ENCODE measurements at places on chromosomes 2 and 18.

- no peak for DNase-seq
Measured at GRCh38 chr2:85018049-85018447, 47.1 kb downstream of the KCMF1 start.

GRCh38 chr2:152480821-152481399 lies 145.9 kb downstream of the FMNL2 start:
- DNase-seq, result no peak

DNA sequence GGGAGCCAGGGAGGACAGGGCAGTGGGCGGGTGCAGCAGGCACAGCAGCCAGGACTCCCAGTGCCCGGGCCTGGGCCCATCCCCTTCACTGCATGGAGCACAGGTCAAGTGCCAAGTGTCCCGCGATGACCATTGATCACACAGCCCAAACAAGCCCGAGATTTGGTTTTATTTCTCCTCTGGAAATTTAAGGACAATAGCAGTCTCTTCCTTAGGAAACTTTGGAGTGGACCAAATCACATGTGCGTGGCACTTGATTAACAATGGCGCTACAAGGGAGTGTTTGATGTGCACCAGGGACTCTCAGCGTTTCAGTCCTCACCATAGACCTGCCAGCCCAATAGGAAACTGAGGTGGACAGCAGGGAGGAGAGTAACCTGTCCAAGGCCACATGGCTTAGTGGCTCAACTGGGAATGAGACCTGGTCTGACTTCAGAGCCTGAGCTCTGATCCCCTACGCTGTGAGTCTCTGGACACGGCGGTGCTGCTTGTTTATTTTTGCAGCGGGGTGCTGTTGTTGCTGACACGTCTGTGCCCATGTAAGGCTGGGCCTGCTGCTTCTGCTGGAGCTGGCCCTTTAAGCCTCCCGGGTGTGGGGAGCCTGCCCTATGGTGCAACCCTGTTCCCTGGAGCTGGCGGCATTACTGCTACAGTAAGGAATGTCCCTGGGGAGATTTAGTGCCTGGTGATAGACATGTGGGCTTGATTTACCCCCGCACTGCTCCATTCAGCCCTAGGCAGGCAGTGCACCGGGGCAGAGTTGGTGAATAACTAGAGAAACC lies 194.2 kb downstream of the INHBB start:
- DNase-seq, result peak; percentile 86

DNA sequence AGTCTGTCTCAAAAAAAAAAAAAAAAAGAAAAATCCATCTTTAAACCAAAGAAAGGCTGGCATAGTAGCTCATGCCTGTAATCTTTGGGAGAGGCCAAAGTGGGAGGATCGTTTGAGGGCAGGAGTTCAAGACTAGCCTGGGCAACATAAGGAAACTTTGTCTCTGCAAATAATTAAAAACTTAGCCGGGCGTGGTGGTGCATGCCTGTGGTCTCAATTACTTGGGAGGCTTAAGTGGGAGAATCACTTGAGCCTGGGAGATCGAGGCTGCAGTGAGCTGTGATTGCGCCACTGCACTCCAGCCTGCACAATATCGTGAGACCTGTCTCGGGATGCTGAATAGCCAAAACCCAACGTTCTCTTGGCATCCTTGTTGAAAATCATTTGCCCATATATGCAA lies 6.1 kb downstream of the CNOT11 start:
- DNase-seq, result no peak

GRCh38 chr2:45237850-45238542 lies 228.7 kb upstream of the SIX2 start:
- peak; percentile 72 for DNase-seq

- DNase-seq, result no peak
Measured at GRCh38 chr18:48021273-48021914, 90.9 kb upstream of the SMAD2 start.

DNA sequence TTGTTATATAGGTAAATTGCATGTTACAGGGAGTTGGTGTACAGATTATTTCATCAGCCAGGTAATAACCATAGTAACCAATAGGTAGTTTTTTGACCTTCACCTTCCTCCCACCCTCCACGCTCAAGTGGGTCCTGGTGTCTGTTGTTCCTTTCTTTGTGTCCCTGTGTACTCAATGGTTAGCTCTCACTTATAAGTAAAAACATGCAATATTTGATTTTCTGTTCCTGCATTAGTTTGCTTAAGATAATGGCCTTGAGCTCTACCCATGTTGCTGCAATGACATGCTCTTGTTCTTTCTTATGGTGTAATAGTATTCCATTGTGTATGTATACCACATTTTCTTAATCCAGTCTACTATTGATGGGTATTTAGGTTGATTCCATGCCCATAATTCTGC lies 233.7 kb upstream of the EPC2 start:
- DNase-seq, result no peak

DNA sequence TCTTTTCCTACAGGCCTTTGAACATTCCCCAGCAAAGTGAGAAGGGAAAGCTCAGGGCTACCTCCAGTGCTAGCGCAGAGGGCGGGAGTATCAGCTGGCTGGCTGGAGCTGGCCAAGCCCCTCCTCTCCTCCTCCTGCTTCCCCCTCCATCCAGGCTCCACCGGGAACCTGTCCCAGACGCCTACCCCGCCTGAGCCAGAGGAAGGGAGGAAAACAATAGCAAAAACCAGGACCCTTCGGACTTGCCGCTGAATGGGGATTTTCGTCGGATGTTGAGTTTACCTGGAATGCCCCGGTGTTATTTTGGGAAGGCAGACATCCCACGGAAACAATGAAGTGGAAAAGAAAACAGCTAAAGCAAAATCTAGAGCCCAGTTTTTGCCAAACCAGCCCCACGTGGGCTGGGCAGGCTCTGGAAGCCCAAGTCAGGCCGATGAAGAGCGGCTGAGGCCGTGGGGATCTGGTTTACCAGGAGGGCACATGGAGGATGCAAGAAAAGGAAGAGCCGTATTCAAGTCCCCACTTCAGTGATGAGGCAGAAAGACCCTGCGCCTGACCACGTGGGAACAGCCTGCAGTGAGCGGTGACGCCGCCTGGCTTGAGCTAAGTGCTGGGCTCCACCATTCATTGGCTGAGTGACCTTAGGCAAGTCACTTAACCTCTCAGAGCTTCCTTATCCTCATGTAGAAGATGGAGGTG lies 100.4 kb upstream of the LCLAT1 start:
- no peak for DNase-seq

GRCh38 chr2:3314626-3315025 lies 63.0 kb downstream of the EIPR1 start:
- no peak for DNase-seq

GRCh38 chr18:74878267-74878666 lies 280.6 kb downstream of the ZNF407 start:
- DNase-seq, result no peak

DNA sequence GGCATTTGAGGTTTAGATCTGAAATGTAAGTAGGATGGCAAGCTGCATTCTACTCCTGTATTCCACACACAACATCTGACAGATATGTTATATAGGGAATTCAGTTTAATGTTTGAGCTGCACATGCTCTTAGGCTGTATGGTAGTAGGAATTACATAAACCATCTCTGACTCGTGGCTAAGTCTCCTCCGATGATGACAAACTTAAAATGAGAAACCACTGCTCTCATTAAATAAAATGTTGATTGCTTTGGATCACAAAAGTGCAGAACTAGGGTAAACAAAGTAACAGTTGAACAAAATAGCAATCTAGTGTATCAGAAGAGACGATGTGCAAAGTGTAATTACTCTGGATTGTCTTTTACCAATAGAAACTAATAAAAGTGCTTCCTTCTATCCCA lies 50.1 kb upstream of the WDR75 start:
- no peak for DNase-seq
